GM06990 (cell line): ENCODE measurements at places on chromosomes 7 and 10.

DNA sequence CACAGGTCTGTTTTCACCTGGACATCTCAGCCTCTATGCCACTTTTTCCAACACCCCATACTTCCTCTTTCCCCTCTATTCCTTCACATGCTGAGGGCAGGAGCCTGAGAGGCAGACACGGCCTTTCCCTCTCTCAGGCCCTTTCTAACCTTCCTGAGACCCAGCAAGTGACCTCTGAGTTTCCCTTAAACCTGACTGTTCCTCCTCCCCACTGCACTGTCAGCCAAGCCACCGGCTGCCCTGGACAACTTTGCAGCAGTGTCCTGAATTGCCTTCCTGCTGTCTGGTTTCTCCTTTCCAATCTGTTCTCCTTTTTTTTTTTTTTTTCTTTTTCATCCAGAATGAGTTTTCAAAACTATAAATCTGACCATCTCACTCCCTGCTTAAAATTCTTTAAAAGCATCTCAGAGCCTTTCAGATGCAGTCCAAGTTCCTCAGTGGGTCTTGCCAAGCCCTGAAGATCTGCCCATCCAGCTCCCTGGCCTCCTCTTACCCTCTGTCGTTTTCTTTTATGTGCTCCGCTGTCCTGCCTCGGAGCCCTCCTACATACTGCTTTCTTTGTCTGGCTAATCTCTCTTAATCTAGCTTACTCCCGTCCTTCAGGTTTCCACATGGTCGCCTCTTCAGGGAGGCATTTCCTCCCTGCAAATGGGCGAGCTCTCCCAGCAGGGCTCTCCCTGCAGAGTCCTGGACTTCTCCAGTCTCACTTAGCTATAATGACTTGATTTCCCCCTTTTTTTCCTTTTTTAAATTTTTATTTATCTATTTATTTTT is 30.5 kb downstream of the SLC13A4 start:
- DNase-seq: no peak

GRCh38 chr7:28565980-28566379 is 153.7 kb downstream of the CREB5 start:
- no peak for DNase-seq

DNA sequence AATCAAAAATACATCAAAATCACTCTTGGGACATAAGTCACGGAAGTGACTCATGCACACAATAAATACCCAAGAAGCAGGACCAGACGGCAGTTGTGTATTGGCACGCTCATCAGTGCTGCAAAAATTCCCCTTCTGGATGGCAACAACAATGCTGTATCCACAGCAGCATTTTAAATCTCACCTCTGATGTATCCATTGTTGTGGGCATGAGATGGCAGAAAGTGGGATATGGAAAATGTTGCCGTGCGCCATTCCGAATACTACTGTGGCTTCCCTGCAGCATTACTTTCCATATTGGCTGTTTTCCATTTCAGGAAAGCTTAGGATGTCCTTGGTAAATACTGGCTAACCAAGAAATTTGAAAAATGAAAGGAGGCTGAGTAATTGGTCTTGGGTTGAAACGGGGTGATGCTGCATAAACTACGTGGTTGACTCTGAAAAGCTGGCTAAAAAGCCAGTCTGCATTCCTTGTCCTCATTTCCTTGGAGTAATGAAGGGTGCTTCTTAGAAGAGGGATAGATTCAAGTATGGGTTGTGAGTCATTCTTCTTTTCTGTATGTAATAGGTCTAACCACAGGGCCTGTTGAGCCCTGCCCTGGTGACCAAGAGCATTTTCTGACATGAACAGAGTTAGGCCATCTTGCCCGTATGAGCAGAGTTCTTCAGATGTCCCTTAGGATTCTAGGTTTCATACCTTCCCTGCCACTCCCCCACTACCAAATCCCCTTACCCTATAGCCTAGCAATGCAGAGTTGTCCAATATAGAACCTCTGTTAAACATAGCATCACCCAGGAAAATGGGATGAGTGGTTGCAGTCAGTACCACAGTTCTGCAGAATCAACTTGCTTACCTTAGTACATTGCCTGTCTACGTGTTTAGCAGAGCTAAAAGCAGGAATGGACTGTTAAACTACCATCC is 36.3 kb upstream of the TOMM7 start:
- no peak for DNase-seq

- no peak for DNase-seq
Measured at GRCh38 chr7:17524746-17525145, 226.3 kb downstream of the AHR start.

DNA sequence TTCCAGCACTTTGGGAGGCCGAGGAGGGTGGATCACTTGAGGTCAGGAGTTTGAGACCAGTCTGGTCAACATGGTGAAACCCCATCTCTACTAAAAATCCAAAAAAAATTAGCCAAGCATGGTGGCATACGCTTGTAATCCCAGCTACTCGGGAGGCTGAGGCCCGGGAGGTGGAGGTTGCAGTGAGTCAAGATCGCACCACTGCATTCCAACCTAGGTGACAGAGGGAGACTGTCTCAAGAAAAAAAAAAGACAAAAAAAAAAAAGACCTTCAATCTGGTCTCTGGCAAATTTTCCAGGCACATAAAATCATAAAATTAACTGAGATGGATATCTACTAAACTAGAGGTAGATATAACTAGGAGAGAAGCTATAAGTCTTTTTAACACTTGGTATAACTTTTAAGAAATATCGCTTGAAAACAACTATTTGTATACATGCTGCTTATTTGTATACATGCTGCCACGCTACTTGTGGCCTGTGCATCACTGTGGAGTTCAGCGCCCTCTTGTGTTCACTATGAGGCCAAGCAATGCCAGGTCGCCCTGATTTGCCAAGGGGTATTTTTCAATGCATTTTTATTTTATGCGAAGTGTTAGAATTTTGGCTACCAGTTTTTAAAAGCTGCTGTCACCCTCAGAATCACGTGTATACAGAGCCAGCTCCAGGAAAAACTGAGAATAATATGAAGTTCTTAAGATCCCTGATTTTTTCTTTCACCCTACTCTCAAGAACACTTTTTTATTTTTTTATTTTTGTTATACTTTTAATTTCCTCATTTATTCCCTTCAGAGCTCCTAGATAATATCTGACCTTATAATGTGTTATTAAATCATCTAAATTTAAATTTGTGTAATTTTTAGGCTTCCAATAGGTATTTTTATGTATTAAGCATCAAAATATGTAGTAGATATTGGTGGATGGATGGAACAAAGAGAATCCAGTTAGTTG is 26.7 kb downstream of the CYCS start:
- DNase-seq: no peak

DNA sequence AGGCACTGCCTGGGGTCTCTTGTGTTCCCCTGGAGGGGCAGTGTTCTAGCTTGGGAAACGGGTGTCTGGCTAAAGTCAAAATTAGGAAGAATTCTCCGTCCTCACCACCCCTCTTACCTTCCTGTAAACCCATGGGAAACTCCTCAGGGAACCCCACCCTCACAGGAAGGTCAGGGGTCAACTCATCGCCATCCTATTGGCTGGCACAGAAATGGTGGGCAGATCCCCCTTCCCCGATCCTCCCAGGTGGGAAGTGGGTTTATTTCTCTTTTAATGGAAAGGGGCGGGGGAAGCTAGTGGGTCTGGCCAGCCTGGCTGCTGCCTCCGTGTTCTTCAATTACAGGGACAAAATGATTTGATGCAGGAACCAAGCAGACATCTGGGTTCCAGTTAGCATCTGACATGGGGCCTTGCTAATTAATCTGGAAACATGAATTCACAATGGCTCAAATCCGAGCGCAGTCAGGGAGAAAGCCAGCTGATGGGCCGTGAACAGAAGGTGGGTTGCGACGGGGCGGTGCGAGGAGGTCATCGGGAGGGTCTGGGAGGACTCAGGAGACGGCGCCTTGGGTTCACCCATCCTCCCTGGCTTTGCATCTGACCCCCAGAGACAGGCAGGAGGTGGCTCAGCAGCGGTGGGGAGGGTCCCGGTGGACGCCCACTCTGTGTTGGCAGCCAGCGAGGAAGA is 66.6 kb downstream of the SLIT1 start:
- no peak for DNase-seq

- DNase-seq: no peak
Measured at GRCh38 chr10:130957423-130957822, 354.1 kb downstream of the TCERG1L start.

DNA sequence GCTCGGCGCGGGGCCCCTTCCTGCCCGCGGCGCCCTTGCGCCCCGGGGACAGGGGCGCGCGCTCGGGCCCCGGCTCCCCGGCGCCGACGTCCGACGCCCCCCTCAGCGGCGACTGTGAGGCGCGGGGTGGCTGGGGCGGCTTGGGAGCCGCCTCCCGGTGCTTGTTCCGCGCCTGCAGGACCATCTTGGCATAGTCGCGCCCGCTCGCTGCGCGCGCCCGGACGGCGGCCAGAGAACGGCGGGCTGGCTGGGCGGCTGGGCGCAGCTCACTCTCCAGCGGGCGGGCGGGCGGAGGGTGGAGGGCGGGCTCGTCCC is at the start of gene DPY19L1:
Gene DPY19L1, minus strand, starts transcription at position 275 of the 315 bp plus-strand sequence. Its CDS starts 91 bp downstream, at position 184.
- DNase-seq: no peak

GRCh38 chr10:45151467-45152214 is 150.9 kb downstream of the ZNF22 start:
- no peak for DNase-seq

GRCh38 chr10:61139592-61139953 is 195.6 kb upstream of the RHOBTB1 start:
- no peak for DNase-seq

DNA sequence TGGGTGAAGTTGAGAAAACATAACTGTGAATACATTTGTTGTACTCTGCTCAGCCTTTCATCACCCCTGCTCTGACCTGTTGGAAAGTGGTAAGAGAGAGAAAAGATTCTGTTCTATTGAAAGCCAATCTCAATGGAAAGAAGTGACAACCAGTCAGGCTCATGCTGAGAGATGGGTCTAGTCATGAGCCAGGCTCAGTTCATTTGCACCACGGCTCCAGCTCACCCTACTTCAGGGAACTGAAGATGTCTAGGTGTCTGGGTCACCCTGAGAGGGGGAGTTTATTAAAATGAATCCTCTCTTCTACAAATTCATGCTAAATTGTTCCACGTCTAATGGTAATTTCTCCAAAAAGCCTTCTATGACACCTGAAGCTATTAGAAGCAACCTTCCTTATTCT is 12.1 kb upstream of the FAS start:
- no peak for DNase-seq

DNA sequence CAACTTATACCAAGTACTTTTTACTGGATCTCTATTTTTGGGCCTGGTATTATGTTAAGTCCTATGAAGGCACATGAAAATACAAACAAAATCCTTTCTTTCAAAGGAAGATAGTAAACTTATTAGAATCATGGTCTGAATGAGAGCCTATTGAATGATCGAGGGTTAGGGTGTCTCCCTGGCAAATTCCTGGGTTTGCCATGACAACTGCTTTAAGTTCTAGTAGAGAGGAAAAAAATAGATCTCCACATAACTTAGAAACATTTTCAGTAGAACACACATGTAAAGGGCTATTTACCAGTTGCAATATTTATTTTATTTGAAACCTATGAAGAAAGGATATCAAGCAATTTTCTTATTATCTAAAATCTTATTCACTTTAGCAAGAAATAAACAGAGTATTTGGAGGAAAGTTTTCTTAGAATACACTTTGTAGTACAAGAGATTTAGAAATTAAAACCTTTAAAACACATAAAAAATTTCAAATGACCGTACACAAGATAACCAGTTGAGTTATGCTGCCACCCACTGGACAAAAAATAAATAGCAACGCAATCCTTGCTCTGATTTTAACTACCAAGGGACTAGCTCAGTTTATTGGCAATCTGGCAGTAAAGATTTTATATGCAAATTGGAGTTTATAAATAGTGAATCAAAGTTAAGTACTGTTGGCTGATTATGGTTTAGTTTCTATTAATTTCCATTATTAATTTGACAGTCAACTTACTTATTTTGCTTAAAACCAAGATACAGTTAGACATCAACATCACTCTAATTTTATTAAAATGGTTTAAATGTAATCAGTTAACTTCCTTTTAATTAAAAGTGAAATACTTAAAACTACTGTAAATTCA is 33.9 kb downstream of the CACUL1 start:
- DNase-seq: no peak

DNA sequence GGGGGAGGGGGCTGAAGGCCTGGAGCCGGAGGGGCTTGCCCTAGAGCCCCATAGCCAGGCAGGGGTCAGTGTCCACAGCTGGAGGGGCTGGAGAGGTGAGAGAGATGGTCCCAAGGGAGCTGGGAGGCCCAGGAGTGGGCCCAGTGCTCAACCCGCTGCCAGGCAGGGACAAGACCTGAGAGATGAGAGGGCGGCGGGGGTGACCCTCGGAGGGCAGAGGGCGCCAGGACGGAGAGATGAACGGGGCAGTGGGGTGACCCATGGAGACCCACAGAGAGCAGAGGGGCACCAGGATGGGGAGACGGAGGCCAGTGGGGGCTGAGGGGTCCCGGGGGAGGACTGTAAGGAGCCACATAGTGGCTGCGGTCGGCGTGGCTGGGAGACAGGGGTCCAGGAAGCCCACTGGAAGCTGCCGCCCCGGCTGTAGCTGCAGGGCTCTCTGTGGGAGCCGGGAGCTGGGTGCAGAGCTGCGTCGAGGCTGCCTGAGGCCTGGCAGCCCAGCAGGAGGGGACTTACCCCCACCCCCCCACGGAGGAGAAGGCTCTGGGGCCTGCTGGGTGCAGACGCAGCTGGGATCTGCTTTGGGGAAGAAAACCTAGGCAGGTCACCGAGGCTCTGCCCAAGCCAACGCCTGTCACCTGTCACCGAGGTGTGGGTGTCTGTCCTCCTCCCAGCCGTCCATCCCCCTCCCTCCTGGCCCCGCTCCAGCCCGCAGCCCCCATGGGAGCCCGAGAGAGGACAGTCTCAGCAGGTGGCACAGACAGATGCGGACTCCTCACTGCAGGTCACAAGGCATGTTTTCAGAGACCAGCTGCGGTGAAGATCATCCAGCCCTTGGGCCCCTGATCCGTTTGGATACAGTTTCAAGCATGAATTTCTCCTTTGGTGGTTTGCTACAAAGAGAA is 25.1 kb downstream of the PWWP2B start:
- DNase-seq: peak; percentile 76

GRCh38 chr10:36640626-36641025 is 484.8 kb upstream of the ANKRD30A start:
- no peak for DNase-seq

DNA sequence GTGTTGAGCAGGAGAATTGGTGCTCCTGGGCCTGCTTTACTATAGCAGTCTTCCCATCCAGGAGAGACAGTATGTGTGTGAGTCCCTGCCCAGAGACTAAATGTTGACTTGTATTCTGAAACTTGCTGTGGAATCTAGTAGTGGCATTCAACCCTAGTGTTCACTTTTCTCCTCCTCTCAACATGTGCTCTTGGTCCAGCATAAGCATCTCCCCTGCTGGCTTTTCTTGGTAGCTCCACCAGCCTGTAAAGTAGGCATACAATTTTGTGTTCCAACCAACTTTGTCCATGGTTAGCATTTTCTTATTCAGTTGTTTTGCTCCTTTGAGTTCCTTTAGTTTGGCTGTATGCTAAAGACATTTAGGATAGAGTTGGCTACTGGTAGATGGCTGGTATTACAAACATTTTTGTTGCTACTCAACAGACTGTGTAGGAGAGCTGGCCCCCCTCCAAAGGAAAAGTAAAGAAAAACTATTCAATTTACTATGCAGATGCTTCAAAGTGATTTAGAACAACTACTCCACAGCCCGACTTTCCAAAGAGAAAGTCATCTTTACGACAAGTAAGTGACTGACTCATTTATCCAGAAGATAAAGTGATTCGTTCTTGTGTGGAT is 46.0 kb downstream of the ASB4 start:
- no peak for DNase-seq
